Fibroblast of skin of left biceps (primary cell): ENCODE measurements at places on chromosomes 3 and 15.

- DNase-seq, result no peak
Observed at GRCh38 chr3:15183011-15183410, 23.0 kb upstream of the CAPN7 start.

DNA sequence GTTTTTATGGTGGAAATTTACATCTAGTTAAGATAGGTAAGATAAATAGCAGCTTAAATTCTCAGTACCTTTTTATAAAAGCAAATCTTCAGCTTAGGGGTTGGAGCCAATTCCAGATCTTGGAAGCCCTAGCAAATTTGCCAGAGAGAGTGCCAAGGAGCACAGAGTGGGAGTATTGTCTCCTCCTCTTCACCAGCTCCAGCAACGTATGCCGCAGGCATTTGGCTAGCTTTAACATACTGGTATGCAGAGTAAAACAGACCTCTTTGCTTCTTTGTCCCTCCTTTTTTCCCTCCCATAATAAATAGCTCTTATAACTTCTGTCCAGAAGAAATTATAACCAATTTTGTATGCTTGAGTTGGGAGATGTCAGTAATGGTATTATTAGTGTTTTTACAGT lies 140.4 kb downstream of the DIPK2A start:
- DNase-seq, result no peak

GRCh38 chr3:71172951-71173350 lies 410.6 kb downstream of the FOXP1 start:
- DNase-seq, result peak; percentile 86

DNA sequence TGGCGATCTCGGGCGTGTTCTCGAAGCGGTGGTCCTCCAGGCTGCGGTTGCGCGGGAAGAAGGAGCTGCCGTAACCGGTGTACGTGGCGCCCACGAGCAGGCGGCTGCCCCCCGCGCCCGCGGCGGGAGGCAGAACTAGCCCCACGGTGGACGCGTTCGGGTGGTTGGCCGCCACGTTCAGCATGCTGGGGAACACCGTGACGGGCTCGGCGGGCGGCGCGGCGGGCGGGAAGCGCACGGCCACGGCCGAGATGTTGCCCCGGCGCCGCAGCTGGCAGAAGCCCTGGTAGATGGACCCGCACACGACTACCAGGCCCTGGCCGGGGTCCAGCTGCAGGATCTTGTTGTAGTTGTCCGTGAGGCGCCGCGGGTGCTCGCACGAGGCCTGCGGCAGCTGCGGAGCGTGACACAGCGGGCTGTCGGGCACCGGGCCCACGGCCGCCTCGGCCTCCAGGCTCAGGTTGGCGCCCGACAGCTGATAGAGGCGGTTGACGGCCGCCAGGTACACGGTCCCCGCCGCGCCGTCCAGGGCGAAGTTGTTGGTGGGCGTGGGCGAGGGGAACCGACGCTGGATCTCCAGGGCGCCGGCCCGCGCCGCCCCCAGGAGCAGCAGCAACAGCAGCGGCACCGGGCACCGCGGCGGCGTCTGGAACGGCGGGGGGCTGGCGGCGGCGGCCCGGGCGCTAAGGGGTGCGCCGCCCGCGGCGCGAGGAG lies 397 bp downstream of the PLXND1 start:
- DNase-seq, result no peak

DNA sequence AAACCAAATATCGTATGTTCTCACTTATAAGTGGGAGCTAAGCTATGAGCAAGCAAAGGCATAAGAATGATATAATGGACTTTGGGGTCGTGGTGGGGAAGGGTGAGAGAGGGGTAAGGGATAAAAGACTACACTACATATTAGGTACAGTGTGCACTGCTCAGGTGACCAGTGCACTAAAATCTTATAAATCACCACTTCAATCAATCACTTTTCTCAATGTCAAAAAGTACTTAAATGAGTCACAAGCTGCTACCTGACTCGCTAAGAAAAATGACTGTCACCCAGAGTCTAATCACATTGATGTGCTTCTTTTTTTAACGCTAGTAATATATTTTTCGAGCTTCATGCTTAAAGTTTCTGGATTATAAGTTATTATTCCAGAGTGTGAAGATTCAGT lies 95.5 kb downstream of the CBLB start:
- DNase-seq, result no peak

DNA sequence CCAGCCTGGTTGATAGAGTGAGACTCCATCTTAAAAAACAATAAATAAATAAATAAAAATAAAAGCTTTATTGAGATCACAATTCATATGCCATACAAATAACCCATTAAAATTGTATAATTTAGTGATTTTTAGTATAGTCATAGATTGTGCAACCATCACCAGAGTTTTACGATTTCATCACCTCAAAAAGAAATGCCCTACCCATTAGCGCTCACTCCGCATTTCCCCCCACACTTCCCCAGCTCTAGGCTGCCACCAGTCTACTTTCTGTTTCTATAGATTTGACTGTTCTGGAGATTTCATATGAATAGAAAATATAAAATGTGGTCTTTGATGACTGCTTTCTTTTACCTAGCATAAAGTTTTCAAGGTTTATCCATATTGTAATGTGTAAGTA lies 57.0 kb downstream of the ARHGEF26 start:
- no peak for DNase-seq

GRCh38 chr3:44509393-44509921 lies 32.0 kb upstream of the ZNF445 start:
- no peak for DNase-seq

DNA sequence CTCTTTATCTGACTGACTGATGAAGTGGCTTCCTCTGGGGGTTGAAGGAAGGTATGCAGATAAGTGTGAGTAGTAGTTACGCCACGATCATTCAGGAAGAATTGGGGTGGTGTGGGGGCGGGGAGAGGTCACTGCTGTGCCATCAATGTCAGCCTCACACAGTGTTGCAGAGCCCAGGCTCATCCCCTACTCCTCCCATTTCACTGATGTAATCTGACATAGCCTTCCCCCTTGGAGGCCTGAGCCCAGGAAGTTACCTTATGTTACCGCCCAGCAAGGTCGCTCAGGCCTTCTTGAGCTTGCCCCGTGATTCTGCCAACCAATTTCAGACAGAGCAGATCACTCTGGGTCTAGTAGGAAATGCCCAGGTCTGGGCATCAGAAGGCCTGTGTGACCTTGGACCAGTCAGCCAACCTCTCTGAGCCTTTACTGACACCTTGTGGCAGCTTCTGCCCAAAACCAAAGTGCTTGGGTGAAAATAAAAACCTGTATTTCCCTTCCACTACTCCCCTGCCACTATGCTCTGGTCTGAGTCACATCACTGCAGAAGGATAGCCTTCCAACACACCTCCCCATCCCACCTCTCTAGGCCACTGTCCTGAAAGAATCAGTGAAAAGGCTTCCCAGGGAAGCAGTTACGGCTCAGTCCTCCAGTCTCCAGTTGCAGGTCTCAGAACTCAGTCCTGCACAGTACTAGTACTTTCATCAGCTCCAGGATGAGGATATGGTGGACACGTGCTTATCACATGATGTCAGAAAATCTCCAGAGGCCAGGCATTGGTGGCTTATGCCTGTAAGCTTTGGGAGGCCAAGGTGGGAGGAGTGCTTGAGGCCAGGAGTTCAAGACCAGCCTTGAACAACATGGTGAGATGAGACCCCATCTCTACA lies 28.1 kb upstream of the INSYN1 start:
- DNase-seq, result no peak

- no peak for DNase-seq
Observed at GRCh38 chr15:27124287-27124871, 153.4 kb downstream of the GABRG3 start.

- DNase-seq, result no peak
Observed at GRCh38 chr15:88118035-88118434, 138.5 kb downstream of the NTRK3 start.

- no peak for DNase-seq
Observed at GRCh38 chr3:14522768-14523167, 17.4 kb downstream of the GRIP2 start.

- DNase-seq, result no peak
Observed at GRCh38 chr3:159805411-159805772, 183.2 kb upstream of the IL12A start.

GRCh38 chr15:100078511-100079220 lies 263.1 kb downstream of the ADAMTS17 start:
- DNase-seq, result no peak

DNA sequence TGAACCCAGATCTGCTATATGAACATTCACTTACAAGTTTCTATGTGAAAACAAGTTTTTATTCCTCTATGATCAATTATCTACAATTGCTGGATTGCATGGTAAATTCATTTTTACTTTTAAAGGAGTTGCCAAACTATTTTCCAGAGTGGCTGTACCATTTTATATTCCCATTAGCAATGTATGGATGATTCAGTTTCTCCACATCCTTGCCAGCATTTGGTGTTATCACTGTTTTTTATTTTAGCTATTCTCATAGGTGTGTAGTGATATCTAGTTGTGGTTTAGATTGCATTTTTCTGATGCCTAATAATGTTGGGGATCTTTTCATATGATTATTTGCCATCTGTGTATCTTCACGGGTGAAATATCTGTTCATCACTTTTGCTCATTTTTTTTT lies 78.3 kb downstream of the APBA2 start:
- no peak for DNase-seq

DNA sequence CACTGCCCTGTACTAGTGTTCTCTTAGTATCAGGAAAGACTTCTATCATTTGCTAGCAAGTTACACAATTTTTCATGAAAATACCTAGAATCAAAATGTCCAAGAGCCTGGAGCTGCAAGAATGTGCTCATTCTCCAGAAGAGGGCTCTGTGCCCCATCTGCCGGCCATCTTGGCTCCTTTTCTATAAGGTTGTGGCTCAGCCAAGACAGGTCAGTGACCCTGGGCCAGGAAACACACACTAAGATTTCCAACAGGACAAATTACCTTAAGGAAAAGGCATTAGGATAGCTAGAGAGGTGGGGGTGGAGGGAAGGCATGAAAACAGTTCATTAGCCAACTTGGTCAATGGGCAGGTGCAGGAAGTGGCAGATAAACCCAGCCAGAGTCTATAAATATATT lies 20.7 kb downstream of the TIMP4 start:
- no peak for DNase-seq

DNA sequence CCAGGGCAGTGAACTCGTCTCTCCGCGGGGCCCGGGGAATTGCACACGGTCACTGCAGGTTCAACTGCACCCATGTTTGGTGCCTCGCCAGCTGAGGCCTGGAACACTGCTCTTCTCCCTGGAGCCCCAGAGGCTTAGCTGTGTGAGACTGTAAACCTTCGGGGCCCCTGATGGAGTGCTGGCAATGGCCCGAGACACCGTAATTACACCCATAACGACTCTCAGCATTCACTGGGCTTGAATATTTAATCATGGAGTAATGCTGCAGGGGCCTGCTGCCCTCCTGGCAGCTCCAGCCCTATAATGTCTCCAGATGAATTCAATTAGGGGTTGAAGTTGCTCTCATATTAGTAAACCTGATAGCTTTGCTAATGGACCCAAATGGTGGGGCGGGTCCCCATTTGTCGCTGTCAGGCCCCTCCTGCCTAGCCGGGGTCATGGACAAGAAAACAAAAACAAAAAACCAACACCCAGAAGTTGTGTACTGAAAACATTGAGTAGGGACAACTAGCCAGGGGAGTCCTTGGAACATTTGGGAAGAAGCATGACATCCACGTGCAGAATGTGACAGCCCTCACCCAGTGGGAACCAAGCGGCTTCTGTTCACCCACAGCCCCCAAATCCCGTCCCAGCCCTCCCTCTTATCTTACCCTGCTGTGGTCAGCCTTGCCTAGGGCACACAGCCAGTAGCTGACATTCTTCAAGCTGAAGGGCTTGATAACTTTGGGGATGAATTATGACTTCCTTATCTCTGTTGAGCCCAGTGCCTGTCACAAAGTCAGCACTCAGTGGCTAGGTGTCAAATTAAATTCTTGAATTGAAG lies 74.3 kb upstream of the SCN5A start:
- no peak for DNase-seq

DNA sequence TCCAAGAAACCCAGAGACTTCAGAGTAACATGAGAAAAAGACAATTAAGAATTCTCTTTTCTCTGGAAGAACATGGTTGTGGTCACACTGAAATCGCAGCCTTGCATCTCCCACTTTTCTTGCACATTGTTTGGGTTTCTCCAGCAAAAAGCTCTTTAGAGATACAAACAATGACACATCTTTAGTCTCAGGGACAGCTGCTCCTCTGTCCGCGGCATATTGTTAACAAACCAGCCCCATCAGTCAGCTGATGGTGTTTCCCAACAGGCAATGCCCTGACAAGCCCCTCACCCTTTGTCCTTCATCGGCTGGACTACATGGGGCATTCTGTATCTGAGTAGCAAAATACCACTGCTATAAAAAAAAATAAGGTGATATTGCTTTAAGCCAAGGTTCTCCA lies 53.4 kb downstream of the UMPS start:
- DNase-seq, result no peak

DNA sequence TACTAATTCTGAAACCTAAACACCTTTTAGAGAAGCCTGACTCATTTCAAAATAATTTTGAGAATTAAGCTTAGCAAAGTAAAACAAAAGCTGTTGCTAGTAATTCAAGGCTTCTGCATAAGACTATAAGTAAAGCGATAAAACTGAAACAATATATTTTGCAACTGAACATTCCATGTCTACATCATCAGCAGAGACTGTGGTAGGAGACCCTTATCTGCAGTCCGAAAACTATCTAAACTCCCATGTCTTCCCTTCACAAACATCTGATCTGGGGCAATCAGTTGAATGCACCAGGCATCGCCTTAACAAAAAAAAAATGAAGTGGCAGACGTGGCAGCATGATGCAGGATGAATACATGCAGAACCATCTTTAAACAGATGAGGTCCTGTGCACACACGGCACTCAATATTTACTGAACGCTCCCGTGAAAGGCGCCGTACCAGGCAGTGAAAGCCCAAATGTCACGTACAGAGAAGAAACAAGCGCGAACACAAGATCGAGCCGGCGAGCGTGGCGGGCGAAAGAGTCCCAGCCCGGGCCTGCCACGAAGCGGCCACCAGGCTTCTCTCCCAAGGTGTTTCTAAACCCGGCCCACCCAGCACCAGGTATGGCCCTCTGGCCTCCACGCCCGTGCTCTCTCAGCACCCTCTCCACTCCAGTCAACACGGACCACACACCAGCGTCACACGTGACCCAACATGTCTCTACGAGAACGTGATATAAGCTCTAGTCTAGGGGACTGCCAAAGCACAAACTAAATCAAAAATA lies 63.0 kb downstream of the CHSY1 start:
- peak; percentile 52 for DNase-seq

DNA sequence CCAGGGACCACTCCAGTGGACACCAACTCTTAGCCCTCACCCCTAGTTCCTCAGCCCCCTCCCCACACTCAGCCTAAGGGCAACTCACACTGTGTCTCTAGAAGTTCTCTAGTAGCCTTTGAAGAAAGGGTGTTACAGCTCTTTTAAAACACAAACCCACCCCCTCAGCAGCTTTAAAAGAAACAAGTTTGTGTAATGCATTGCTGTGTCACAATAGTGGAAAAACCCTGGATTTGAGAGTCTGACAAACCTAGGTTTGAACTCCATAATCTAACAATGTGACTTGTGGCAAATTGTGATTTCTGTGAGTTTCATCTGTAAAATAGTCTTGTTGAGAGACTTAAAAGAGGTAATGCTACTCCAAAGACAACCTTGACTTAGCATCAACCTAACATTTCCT lies 54.0 kb downstream of the PLCH1 start:
- no peak for DNase-seq

DNA sequence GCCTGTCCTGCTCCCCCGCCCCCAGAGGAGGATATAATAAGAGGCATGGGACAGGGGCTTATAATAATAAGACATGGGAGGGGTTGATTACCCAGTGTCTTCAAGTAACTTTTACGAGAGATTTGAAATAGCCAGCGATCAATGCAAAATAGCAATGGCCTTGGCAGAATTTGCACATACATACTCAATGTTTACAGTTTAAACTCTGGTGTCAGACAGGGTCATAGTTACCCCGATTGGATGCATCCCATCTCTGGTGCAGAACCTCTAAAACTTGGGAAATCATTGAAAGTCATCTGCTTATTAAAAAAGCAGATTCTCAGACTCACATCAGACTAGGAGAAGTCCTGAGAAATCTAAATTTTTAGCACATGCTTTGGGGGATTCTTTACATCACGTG lies 61.0 kb downstream of the TRAK1 start:
- DNase-seq, result no peak
